ENCODE measurements at places on chromosomes 4 and X. TPM values are rescaled to one million over a fixed set of nuclear protein-coding genes. Genes with fewer than 3 reads are reported as not detected.
A peak's percentile ranks its signal among the peaks of the same experiment; 100 is the strongest.

ALAS2 gene
- total RNA-seq: not detected

DNA sequence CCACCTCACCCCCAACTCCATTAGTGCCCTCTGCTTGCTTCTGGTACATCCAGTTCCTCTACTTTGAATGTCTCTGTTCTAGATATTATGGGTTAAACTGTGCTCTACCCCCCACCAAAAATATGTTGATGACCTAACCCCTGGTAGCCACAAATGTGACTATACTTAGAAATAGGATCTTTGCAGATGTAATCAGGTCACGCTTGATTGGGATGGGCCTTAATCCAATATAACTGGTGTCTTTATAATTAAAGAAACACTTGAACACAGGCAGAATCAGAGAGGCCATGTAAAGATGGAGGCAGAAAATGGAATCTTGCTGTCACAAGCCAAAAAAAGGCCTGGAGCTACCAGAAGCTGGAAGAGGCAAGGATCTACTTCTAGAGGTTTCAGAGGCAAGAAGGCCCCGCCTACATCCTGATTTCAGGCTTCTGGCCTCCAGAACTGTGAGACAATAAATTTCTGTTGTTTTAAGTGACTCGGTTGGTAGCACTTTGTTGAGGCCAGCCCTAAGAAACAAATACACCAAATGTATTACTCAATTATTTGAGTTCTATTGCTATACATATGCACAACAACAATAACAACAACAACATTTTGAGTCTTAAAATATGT, 220.0 kb downstream of the PPP3CA start:
- no peak for DNase-seq

DNA sequence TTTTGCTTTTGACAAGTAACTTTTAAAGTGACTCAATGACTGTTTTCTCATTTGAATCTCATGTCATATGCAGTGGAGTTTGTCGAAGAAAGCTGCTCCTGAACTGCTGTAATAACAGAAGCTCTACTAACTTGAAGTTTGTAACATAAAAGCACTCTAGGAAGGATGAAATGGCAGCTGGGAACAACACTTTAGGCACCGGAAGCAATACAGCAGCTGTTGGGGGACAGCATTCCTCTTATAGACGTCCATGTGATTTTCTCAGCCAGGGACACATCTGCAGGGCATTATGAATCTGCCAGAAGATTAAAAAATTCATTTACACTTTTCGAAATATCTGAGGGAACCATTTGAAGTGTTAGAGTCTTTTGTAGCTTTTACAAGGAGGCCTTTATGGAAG, 1035.8 kb downstream of the ADGRL3 start:
- DNase-seq: no peak

GLRA3 gene
- not detected for total RNA-seq

GRCh38 chr4:186724864-186725468, 1.3 kb upstream of the FAT1 start:
- no peak for DNase-seq

RPL36A gene
- total RNA-seq: 425 TPM

GRCh38 chr4:155881555-155881954, 15.5 kb upstream of the ASIC5 start:
- DNase-seq: no peak

KLKB1 gene
- total RNA-seq: 0.52 TPM

DNA sequence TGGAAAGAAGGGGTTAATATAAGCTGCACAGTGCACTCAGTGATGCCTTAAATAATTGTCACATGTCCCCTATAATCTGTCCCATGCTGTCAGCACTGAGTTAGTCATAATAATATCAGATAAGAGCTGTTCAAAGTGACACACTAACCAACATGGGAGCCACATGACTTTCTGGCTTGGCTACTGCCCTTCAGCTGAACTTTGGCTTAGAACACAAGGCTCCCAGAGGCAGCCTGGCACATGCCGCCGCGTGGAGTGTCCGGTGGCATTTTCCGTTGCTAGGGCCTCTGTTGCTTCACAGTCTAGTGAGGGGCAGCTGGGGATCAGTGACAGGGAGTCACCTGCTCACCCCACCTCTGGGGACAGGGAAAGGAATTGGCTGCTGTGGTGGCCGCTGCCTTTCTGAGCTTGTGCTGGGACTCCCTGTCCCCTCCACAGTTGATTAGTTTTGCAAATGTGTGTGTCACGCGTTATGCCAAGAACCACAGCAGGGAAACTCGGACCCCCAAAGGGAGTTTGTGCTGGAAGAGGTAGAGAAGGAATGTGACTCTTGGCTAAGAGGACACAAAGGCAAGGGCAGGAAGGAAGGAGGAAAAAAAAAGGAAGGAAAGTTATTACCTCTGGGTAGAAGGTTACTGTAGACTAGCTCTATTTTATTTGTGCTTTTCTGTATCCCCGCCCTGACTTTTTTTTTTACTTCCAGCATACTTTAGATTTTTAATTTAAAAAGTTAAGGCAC, 41.1 kb upstream of the PPARGC1A start:
- no peak for DNase-seq

DNA sequence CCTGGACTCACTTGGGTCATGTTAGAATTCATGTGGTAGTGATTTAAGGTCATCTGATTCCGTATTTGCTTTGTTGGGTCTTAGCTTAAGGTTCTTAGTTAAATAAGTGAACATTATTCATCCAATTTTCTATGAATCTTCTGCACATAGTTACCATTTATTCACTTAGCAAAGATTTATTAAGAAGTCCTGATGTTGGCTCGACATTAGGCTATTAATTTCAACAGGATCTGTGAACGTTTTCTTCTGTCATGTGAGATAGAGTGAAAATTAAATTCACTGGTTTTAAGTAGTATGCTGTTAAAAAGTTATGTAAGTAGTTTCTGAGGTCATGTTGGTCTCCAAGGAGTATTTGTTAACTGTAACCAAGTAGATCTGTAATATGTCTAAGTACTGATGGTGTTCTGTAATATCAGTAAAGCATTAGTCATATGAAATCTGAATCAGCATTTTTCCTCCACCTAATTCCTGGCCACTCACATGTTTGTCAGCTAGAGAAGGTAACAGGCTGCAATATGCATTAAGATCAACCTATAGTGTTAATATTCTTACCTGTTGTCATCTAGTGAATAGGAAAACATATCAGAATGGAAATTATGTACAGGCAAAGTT, 155.6 kb downstream of the PCDH7 start:
- no peak for DNase-seq

NDST3 gene
- not detected for total RNA-seq

SCML1 gene
- 5.3 TPM for total RNA-seq

F8A3 gene
- total RNA-seq: 38.3 TPM

GRCh38 chr4:26322346-26322745, 1.5 kb downstream of the RBPJ start:
- no peak for DNase-seq

GRCh38 chr4:6918338-6918737, 8.7 kb downstream of the TBC1D14 start:
- peak; percentile 44 for DNase-seq

DNA sequence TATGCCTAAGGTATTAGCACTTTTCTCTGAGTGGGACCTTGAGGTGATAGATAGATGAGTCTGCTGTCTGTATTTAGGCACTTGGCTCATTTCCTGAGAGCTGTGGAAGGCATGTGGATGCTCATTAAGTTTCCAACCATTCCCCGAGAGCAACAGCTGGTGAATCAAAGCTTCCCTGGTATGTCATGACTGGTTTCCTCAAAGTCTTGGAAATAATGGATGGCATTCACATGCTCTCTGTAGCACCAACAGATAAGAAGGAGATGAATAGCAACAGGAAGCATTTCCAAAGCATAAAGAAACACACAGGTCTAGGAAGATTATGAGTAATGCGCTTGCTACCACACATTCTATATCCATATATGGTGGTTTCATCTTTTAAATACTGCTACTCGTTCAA, 118.3 kb upstream of the ETNPPL start:
- DNase-seq: no peak

CYSLTR1 gene
- total RNA-seq: 20.8 TPM

SUPT20HL1 gene
- not detected for total RNA-seq

SYP gene
- 2.5 TPM for total RNA-seq

DNA sequence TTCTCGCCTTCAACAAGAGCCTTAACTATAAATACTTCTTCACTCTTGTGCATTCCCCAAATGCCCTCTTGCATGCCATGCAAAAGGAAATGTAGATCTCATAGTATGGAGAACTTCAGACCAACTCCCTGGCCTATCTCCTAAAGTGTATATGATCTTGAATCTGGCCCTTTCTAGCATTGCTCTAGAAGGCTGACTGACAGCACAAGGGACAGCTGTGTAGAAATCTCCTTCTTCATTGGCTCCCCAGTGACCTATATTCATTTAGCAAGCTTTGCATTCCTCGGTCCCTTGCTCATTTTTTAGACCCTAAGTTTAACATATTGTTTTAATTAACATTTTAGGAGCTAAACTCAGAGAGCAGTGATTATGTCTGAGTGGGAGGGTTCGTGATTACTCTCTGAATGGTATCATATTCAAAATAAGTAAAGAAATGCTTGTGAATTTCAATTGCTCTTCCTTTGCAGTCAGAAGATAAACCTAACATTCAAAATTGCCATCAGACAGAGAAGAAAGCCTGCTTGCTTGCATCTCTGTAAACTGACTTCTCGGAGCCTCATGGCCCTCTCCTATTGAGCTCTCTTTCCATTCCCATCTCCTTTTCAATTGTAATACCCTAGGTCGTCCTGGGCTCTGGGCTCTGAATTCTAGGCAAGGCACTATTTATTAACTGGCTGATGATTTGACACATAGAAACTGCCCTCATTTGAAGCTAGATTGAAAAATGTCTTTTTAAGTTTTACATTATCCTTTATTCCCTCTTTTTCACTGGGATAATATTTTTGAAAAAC, 120.3 kb upstream of the PRKG2 start:
- DNase-seq: no peak

CCNA2 gene
- 143 TPM for total RNA-seq

HMX1 gene
- not detected for total RNA-seq

CPE gene
- not detected for total RNA-seq

REPS2 gene
- total RNA-seq: not detected

- DNase-seq: no peak
These were observed 336.5 kb downstream of the BMPR1B start for GRCh38 chr4:95093936-95094929.

RPA4 gene
- 0.50 TPM for total RNA-seq

GRCh38 chr4:55866973-55867574, 13.6 kb downstream of the EXOC1 start:
- DNase-seq: peak; percentile 38

RBMXL3 gene
- total RNA-seq: not detected

GRCh38 chr4:128358231-128358912, 70.8 kb upstream of the PGRMC2 start:
- DNase-seq: no peak

DNA sequence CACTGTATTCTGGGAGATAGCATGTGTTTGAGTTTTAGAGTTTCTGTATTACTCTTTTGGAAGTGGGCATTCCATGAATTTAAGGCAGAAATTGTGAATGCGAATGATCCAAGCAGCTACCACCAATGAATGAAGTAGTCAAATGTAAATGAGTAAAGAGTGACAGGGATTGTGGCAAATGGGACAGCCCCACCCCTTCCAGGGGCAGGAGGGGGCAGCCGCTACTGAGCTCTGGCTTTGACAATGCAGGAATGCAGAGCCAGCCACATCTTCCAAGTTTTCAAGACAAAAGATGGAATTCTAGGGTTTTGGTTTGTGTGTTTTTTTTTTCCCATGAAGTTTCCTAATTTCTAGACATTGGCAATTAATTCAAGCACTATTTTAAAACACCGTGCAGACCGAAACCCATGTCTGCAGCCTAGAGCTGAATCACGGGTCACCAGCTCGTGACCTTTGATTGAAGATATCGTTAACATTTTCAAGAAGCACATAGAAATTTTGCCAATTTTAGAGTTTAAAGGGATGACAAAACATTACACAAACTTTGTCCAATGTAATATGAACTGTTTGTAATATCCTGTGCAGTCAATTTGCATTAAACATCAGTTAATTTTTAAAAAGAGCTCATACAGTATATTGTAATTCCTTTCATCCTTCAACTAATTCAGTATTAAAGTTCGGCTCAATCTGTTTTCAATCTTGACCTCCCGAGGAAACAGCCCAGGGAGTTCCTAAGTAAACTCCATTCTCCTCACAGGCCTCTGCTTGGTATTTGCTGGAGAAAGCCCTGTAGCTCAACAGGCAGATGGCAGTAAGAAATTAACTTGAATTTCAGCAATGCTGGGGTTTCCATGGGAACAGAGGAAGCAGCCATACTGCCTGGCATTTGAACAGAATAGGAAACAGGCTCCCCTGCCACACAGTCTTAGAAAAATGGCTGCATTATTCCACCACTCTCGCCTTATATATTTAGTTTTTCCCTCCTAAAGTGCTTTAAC, 83.4 kb downstream of the UCHL1 start:
- DNase-seq: no peak

DNA sequence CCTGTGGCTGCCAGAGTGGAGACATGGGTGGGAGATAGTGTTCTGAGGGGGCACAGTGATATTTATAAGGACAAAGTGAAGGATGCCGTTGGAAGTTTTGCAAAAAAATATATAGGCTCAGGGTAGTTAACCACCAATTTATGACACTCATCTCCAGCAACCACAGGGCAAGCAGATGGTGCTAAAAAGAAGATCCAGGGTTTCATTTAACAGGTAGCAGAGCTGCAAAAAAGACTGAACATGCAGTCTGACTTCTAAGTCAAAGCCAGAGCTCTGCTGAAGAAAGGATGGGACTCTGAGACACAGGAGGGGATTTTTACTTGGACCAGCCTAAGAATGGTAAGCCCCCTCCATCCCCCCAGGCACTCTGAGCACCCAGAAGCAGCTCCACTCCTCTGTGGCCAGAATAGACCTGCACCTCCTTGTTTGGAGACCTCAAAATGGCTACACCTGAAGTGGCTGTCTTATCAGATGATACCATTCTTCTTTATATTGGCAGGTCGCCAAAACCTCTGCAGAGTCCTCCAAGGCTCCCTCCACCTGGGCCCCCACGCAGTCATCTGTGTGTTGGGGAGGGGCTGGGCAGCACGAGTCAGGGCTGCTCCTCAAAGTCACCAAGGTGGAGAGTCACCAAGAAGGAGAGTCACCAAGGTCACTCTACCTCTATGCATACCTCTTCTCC, 161.4 kb upstream of the FAM9B start:
- DNase-seq: no peak

PAGE5 gene
- not detected for total RNA-seq

- no peak for DNase-seq
These were observed 63.0 kb downstream of the PPP2R2C start for GRCh38 chr4:6409381-6409780.

- DNase-seq: no peak
These were observed 16.0 kb upstream of the MID1 start for GRCh38 chrX:10636337-10636736.

GRCh38 chr4:161186750-161187149, 977.0 kb downstream of the FSTL5 start:
- no peak for DNase-seq

DNA sequence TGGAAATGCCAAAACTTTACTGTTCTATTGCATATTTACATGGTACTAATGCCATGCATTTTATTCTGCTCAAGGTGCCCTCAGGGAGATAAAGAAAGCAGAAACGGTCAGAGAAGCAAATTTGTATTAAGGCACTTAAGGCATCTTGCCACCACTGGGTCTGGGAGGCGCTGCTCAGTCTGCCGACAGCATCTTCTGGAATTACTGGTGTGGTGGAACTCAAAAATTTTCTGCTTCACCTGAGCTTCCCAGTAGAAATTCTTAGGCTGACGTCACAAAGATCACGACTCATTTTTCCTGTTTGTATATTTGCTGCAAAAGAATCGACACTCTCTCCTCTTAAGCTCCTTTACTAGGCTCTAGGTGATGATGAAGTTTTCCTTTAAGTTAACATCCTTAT, 3.0 kb downstream of the RASSF6 start:
- DNase-seq: no peak

GRCh38 chr4:186392017-186392416, 126.0 kb downstream of the F11 start:
- DNase-seq: no peak

GRCh38 chr4:126627255-126627654, 1005.5 kb upstream of the INTU start:
- DNase-seq: no peak

Measured in activated CD4-positive, alpha-beta T cell treated with anti-CD3 and anti-CD28 coated beads, Interleukin-2, amount 10 ng/mL, durations not matched to agents 7 days and 5 days (primary cell).